ENCODE measurements at places on chromosomes 5 and 9. TPM values are rescaled to one million over a fixed set of nuclear protein-coding genes. Genes with fewer than 3 reads are reported as not detected.
A peak's percentile ranks its signal among the peaks of the same experiment; 100 is the strongest.

GRCh38 chr5:84113246-84114105, 271.2 kb downstream of the EDIL3 start:
- peak overlapping the region; percentile 59 for H3K27ac ChIP-seq
- peak; percentile 25 for DNase-seq
- no peaks in the 10 kb centered on the region for H3K36me3 ChIP-seq
- no peaks in the 10 kb centered on the region for H3K27me3 ChIP-seq
- H3K4me3 ChIP-seq: no peak overlapping the region

DNA sequence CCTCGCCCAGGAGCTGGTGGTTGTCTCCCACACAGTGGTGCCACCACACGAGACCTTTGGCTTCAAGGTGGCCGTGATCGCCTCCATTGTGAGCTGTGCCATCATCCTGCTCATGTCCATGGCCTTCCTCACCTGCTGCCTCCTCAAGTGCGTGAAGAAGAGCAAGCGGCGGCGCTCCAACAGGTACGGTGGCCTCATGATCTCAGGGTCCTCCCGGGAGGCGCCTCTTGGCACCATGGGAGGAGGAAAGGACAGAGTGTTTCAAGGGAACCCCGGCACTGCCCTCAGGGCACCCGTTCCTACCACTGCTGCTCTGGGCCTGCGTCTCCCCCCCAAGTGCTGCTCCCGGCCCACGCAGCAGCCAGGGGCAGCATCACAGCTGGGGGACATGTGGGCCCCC, 18.2 kb upstream of the CARD19 start:
- no peak overlapping the region for H3K27ac ChIP-seq
- H3K27me3 ChIP-seq: no peaks in the 10 kb centered on the region
- no peak for DNase-seq
- no peaks in the 10 kb centered on the region for H3K36me3 ChIP-seq
- no peak overlapping the region for H3K4me3 ChIP-seq

- no peak overlapping the region for H3K4me3 ChIP-seq
- H3K4me1 ChIP-seq: peaks cover 8% of the 10 kb centered on the region
- DNase-seq: no peak
- no peaks in the 10 kb centered on the region for H3K27me3 ChIP-seq
- H3K36me3 ChIP-seq: peaks cover 51% of the 10 kb centered on the region
Measured at GRCh38 chr9:87629104-87629503, 96.8 kb upstream of the CTSL start.

The FOXI1 gene
- not detected for total RNA-seq

GRCh38 chr5:143041-143440, 48.3 kb upstream of the LRRC14B start:
- H3K4me1 ChIP-seq: peaks cover 13% of the 10 kb centered on the region
- H3K27me3 ChIP-seq: no peaks in the 10 kb centered on the region
- H3K27ac ChIP-seq: 0 out of 2 replicates have a peak overlapping the region, but pooled peaks have one; percentile 34
- H3K4me3 ChIP-seq: no peak overlapping the region
- DNase-seq: no peak
- H3K36me3 ChIP-seq: peaks cover 58% of the 10 kb centered on the region

The FBLL1 gene
- total RNA-seq: 5.3 TPM

The NRARP gene
- 52.4 TPM for total RNA-seq

- no peaks in the 10 kb centered on the region for H3K4me1 ChIP-seq
- H3K4me3 ChIP-seq: no peak overlapping the region
- H3K27ac ChIP-seq: no peak overlapping the region
- no peak for DNase-seq
- no peaks in the 10 kb centered on the region for H3K27me3 ChIP-seq
Measured at GRCh38 chr5:33558489-33558888, 117.7 kb downstream of the TARS1 start.

GRCh38 chr5:32155211-32155610, 18.9 kb downstream of the GOLPH3 start:
- no peak for DNase-seq
- H3K27ac ChIP-seq: no peak overlapping the region
- no peaks in the 10 kb centered on the region for H3K27me3 ChIP-seq
- H3K4me1 ChIP-seq: 0 out of 2 replicates have a peak, but pooled peaks cover 2% of the 10 kb centered on the region
- no peak overlapping the region for H3K4me3 ChIP-seq

- peaks cover 15% of the 10 kb centered on the region for H3K27me3 ChIP-seq
- no peak overlapping the region for H3K27ac ChIP-seq
- no peak overlapping the region for H3K4me3 ChIP-seq
Measured at GRCh38 chr5:558326-558725, 34.1 kb upstream of the SLC9A3 start.

The CER1 gene
- total RNA-seq: 4.1 TPM

- no peak overlapping the region for H3K4me3 ChIP-seq
- H3K36me3 ChIP-seq: no peaks in the 10 kb centered on the region
- no peaks in the 10 kb centered on the region for H3K27me3 ChIP-seq
- no peak for DNase-seq
Measured at GRCh38 chr5:74948031-74948546, 81.9 kb upstream of the FAM169A start.

The FOCAD gene
- 37.1 TPM for total RNA-seq

The RAPGEF6 gene
- 19.5 TPM for total RNA-seq

DNA sequence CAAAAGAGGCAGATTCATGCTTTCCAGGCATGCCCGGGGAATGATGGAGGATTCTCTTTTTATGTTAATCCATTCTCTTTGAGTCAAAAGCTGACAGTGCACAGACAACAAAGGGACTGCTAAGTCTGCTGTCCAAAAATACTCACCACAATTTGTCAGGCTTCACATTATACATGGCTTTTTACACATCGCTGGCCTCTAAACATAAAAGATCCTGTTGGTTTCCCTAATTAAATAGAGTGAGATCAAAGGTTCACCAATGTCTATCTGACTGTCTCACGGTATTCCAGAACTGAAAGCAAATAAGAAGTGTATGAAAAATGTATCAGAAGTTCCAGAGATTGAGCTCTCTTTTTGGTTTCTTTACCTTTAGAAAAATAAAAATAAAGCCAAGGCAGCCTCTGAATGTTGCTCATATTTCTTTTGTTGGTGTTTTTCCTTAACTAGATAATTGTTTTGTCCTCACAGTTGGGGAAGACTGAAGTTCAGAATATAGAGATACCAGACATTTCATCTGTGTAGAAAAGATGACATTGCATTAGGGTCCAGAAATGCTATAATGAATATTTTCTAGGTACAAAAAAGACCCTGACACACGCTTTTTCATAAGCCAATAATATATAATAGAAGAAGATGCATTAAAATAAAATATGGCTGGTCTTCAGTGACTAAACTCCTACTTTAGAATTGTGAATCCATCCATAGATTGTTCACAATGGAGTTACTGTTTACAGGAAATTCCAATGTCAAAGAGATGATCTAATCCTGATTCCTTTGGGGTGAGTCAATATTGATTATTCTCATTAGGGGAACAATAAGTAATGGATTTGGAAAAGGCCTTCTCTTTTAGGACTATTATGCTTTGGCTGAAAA, 688.2 kb upstream of the CDH6 start:
- no peaks in the 10 kb centered on the region for H3K27me3 ChIP-seq
- no peaks in the 10 kb centered on the region for H3K36me3 ChIP-seq
- no peak overlapping the region for H3K4me3 ChIP-seq
- H3K4me1 ChIP-seq: peaks cover 16% of the 10 kb centered on the region
- DNase-seq: no peak

GRCh38 chr5:147179562-147180147, 55.2 kb upstream of the STK32A start:
- no peaks in the 10 kb centered on the region for H3K4me1 ChIP-seq
- H3K27ac ChIP-seq: no peak overlapping the region
- no peaks in the 10 kb centered on the region for H3K36me3 ChIP-seq
- H3K4me3 ChIP-seq: no peak overlapping the region
- no peaks in the 10 kb centered on the region for H3K27me3 ChIP-seq

DNA sequence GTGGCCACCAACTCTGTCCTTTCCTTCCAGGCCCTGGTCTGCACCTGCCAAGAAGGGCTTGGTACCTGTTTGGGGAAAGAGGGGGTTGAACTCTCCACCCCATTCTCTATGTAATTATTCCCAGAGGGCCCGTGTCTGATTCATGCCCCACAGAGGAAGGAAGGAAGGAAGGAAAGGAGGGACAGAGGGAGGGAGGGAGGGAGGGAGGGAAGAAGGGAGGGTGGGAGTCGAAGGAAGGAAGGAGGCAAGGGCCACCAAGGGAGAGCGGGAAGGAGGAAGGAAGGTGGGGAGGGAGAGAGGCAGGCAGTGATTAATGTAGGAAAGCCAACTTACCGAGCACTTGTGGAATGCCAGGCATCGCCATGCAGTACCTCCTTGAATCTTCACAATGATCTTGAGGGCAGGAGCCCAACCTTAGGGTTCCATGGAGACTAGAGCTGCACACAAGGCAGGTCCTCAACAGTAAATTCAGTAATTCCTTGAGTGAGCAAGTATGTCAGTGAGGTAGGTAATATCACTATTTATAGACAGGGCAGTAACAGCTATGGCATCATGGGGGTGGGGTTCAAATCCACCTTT, 75.8 kb downstream of the FGF18 start:
- no peaks in the 10 kb centered on the region for H3K36me3 ChIP-seq
- no peaks in the 10 kb centered on the region for H3K27me3 ChIP-seq
- peak overlapping the region; percentile 89 for H3K27ac ChIP-seq

DNA sequence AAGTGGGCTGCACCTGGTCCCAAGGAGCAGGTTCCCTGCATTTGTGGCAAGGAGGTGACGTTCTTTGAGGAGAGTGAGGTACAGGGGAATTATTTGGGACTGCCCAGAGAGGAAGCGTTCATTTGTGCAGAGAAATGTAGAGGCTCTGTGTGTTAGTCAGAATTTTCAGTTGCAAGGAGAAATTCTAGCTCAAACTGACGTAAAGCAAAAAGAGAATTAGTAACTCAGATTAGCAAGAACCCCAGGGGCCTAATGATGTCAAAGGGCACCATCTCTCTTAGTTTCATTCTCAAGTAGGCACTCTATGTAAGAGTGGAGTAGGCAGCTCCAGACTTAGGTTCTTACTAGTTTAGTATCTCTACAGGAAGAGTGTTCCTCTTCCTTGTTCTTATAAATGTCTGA, 2.4 kb upstream of the TXN start:
- no peaks in the 10 kb centered on the region for H3K27me3 ChIP-seq
- no peak overlapping the region for H3K27ac ChIP-seq
- no peaks in the 10 kb centered on the region for H3K36me3 ChIP-seq
- no peak overlapping the region for H3K4me3 ChIP-seq
- no peak for DNase-seq

DNA sequence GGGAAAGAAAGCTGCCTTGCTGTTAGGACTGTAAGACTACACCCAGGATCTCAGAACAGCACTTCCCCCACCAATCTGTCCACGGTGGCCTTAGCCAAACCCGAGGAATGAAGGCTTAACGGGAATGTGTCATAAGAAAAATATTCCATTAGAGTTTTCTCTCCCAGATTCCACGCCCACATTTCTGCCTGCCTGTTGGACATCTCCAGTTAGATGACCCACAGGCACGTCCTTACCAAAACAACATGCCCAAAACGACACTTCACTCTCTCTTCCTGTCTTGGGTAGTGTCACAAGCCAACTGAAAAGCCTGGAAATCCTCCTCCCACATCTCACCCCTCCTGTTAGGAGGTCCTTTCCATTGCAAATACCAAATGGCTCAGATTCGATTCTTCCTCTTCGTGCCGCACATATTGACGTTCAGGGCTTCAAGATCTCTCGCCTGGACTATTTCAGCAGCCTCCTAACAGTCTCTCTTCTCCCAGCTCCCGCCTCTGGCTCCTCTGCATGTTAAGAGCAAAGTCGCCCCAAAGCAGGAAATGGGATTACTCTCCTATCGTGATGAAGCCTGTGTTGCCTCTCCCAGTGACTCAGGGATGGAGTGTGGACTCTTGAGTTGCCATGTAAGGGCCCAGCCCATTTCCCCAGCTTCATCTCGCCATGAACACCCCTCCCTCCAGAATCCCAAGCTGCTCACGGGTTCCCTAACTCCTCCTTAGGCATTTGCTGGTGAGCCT, 159.3 kb downstream of the NR3C1 start:
- no peak overlapping the region for H3K27ac ChIP-seq
- H3K4me1 ChIP-seq: peaks cover 8% of the 10 kb centered on the region
- DNase-seq: no peak
- no peaks in the 10 kb centered on the region for H3K27me3 ChIP-seq
- H3K36me3 ChIP-seq: no peaks in the 10 kb centered on the region
- H3K4me3 ChIP-seq: no peak overlapping the region

DNA sequence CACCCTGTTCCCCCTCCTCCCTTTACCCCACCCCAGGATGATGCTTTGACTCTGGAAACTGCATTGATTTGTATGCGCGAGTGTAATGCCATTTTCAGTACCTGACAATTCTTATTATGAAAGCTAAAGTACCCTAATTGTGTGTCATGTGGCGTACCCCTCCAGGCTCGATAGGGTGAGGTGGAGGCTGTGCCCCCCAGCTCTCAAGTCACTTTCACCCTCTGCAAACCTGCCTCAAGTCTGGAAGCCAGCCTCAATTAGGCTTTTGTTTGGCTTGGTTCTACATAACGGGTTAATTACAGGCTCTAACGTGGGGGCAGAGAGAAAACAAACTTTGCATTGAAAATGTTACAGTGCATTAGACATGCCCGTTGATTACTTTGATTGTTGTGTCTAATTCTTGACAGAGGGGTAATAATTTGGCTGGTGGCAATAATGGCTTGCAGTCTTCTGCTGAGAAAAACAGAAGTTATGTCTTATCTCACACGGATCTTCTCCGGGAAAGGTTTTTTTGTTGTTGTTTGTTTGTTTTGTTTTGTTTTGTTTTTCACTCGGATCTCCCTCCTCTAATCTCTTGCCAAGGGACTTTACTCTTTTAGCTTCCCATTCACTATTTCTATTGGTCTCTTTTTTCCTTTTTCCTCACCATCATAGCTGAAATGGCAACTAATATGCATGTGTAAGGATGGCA, 12.6 kb downstream of the ISL1 start:
- peaks cover 85% of the 10 kb centered on the region for H3K4me1 ChIP-seq
- peaks cover 100% of the 10 kb centered on the region for H3K27me3 ChIP-seq
- H3K27ac ChIP-seq: no peak overlapping the region
- no peak for DNase-seq
- H3K36me3 ChIP-seq: no peaks in the 10 kb centered on the region
- no peak overlapping the region for H3K4me3 ChIP-seq

The IL13 gene
- not detected for total RNA-seq

- no peak for DNase-seq
- H3K4me3 ChIP-seq: no peak overlapping the region
- H3K36me3 ChIP-seq: peaks cover 3% of the 10 kb centered on the region
- H3K27ac ChIP-seq: no peak overlapping the region
Measured at GRCh38 chr5:38827525-38827924, 18.3 kb upstream of the OSMR start.

The RABGAP1 gene
- 42.9 TPM for total RNA-seq

GRCh38 chr5:140221697-140222223, 46.8 kb downstream of the CYSTM1 start:
- H3K27ac ChIP-seq: no peak overlapping the region
- no peaks in the 10 kb centered on the region for H3K27me3 ChIP-seq
- no peaks in the 10 kb centered on the region for H3K36me3 ChIP-seq

GRCh38 chr9:110521206-110521605, 58.3 kb downstream of the SVEP1 start:
- no peaks in the 10 kb centered on the region for H3K36me3 ChIP-seq
- no peaks in the 10 kb centered on the region for H3K4me1 ChIP-seq
- no peaks in the 10 kb centered on the region for H3K27me3 ChIP-seq
- no peak overlapping the region for H3K4me3 ChIP-seq
- no peak for DNase-seq

GRCh38 chr9:33620738-33621439, 96.8 kb downstream of the ANKRD18B start:
- no peak overlapping the region for H3K27ac ChIP-seq
- H3K36me3 ChIP-seq: no peaks in the 10 kb centered on the region
- peaks cover 11% of the 10 kb centered on the region for H3K4me1 ChIP-seq
- DNase-seq: no peak
- H3K4me3 ChIP-seq: no peak overlapping the region

- H3K4me1 ChIP-seq: peaks cover 23% of the 10 kb centered on the region
- no peaks in the 10 kb centered on the region for H3K27me3 ChIP-seq
- peaks cover 26% of the 10 kb centered on the region for H3K36me3 ChIP-seq
- H3K4me3 ChIP-seq: no peak overlapping the region
- peak overlapping the region; percentile 65 for H3K27ac ChIP-seq
- no peak for DNase-seq
Measured at GRCh38 chr5:57219386-57219785, 45.5 kb downstream of the GPBP1 start.
